Hematopoietic multipotent progenitor cell treated with erythropoietin and hydrocortisone succinate and interleukin-3 and kit ligand, for 6 days (in vitro differentiated cells): ENCODE measurements at places on chromosomes 3 and 15.

GRCh38 chr15:80550219-80550907 is 144.7 kb upstream of the ABHD17C start:
- DNase-seq = peak; percentile 7

DNA sequence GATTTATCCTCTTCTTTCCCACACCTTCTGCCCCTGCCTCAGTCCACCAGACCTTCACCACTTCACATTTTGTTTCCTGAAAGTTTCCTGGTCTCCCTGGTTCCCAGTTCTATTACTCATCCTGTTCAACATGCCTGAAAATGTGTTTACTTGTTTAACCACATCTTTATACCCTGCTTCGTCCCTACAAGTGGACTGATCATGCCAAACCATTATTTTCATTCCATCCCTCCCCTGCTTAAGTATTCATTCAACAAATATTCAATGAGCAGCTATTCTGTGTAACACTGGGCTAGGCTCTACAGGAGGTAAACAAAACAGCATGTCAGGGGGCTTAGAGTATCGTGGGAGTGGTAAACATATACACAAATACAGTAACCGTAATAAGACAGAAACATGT is 5.5 kb downstream of the MYO5A start:
- DNase-seq = no peak

DNA sequence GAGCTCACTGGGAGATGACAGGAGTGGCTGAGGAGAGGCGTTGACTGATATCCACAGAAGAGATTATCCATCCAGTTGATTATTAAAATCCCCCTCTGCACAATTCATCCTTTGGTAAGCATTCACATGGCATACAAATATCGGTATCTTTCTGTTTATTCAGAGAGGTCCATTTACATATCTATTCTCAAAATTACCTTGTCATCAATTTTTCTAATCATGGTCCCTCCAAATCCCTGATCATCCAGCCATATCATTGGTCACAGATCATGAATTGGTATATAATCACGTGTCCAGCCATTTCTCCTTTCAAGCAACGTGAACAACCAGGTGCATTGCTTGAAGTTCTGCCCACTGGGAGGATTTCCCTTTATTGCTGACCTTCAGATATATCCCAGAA is 1321.0 kb downstream of the ROBO2 start:
- DNase-seq = no peak

GRCh38 chr15:69957175-69957574 is 140.5 kb downstream of the TLE3 start:
- DNase-seq = peak; percentile 7

- no peak for DNase-seq
Observed at GRCh38 chr15:88610701-88611231, 10.4 kb upstream of the AEN start.

- no peak for DNase-seq
Observed at GRCh38 chr3:154540950-154541604, 111.1 kb upstream of the GPR149 start.

DNA sequence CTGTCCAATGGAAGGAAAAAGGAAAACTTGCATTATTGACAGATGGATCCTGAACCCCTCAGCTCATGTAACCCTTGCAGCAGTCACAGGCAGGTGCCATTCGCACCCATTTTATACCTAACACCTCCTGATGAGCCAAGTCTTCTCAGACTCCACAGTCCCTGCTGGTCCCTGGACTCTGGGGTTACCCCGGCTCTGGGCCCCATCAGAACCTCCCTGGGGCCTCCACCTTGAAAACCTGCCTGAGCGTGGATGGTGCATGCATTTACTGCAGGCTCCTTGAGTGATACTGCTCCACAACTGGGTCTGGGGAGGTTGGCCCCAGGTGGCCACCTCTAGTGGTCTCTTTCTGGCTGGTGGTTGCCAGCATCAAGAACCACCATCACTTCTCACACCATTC is 15.9 kb upstream of the DOCK3 start:
- no peak for DNase-seq

GRCh38 chr3:150681057-150681456 is 22.7 kb downstream of the ERICH6 start:
- no peak for DNase-seq

DNA sequence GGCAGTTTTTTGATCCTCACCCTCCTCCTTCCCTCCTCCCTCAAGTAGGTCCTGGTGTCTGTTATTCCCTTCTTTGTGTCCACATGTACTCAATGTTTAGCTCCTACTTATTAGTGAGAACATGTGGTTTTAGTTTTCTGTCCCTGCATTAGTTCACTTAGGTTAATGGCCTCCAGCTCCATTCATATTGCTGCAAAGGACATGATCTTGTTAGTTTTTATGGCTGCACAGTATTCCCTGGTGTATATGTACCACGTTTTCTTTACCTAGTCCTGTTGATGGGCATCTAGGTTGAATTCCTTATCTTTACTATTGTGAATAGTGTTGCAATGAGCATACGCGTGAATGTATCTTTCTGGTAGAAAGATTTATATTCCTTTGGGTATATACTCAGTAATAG is 61.7 kb upstream of the FGF7 start:
- DNase-seq = no peak

DNA sequence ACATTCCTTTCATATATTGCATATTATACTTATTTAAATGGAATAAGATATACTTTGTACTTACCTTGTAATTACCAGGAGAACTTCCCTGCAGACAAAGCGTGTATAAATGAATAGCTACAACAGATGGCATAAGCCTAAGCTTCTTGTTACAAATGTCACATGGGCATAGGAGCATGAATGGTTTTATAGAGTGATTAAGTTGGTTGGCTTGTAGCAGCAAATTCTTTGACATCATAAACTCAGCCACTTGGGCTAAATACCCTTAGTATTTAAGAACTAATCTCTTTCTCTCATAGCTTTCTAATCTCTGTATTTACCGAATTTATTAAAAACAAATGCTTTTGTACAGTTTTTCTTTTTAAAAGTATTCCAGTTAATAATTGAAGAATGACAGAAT is at the start of gene UBAP1L:
TSS of gene UBAP1L (minus strand) at position 115 of the 400 bp plus-strand sequence. CDS start 8,985 bp downstream, outside the sequence.
- DNase-seq = no peak

GRCh38 chr15:93298901-93299300 is 209.9 kb upstream of the RGMA start:
- no peak for DNase-seq

GRCh38 chr3:16299746-16300145 is 34.7 kb downstream of the OXNAD1 start:
- no peak for DNase-seq

- DNase-seq = no peak
Observed at GRCh38 chr3:124654470-124654845, 75.8 kb upstream of the UMPS start.

- no peak for DNase-seq
Observed at GRCh38 chr15:30985081-30985531, 6.3 kb downstream of the MTMR10 start.

GRCh38 chr3:100606894-100607512 is 2.4 kb upstream of the ADGRG7 start:
- DNase-seq = peak; percentile 12

GRCh38 chr3:150270883-150271590 is 137.1 kb upstream of the TSC22D2 start:
- no peak for DNase-seq

- no peak for DNase-seq
Observed at GRCh38 chr3:150360966-150361365, 47.1 kb upstream of the TSC22D2 start.

DNA sequence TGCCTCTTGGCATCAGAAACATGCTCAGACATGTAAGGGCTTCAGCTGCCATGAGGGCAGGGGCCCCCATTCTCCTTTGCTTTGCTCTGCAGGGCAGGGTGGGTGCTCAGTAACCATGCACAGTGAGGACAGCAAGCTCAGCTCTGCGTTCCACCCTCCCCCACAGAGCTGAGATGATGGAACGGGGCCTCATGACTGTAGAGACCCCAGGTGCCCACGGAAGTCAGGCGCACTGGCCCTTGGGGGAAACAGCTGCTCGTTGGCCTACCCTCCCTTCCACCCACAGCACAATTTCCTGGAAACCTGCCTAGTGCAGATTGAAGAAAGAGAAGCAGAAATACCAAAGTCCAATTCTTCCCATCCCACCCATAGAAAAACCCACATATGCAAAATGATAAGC is 10.5 kb downstream of the CTXND1 start:
- DNase-seq = no peak

DNA sequence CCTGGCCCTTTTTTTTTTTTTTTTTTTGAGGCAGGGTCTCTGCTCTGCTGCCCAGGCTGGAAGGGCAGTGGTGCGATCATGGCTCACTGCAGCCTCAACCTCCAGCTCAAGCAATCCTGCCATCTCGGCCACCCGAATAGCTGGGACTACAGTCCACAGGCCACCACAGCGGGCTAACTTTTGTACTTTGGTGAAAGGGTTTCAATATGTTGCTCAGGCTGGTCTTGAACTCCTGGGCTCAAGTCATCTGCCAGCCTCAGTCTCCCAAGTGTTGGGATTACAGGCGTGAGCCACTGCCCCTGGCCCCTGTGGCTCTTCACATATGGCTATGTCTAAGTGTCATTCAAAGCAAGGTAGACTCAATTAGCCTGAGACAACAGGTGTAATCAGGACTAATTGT is 8.8 kb upstream of the DPPA2 start:
- no peak for DNase-seq

- peak; percentile 81 for DNase-seq
Observed at GRCh38 chr3:51099794-51100535, 285.1 kb upstream of the MANF start.

DNA sequence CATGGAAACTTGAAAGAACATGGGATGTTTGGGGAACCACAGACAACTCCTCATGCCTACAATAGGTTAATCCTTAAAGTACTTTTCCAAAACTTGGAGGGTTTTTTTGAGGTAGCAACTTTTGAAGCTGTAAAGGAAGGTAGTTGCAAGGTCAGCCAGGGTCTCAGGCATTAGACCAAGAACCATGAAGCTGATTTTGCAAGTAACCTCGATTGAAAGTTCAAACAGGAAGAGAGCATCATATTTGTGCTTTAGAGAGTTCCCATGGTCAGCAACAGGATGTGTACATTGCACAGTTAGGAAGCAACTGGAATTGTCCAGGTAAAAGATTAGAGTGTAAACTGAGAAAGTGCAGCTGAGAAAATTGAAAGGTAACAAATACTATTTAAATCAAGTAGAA is 199.8 kb upstream of the NR2F2 start:
- no peak for DNase-seq

- no peak for DNase-seq
Observed at GRCh38 chr15:77568014-77568972, 64.4 kb downstream of the LINGO1 start.

GRCh38 chr15:34837246-34838016 is 42.1 kb upstream of the ACTC1 start:
- no peak for DNase-seq

GRCh38 chr15:79644091-79644490 is 212.0 kb downstream of the MINAR1 start:
- no peak for DNase-seq

GRCh38 chr3:169813278-169813677 is 574 bp upstream of the LRRC34 start:
- DNase-seq = peak; percentile 19

DNA sequence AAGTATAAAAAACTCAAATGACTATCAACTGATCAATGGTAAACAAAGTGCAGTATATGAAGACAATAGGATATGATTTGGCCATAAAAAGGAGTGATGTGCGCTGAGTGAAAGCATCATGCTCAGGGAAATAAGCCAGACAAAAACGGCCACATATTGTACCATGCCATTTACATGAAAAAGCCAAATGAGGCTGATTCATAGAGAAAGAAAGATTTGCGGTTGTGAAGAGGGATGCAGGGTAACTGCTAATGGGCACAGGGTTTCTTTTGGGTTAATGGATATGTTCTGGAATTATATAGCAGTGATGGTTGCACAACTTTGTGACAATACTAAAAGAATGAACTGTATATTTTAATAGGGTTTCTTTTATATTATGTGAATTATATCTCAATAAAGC is 877.2 kb upstream of the CFAP20DC start:
- DNase-seq = no peak

DNA sequence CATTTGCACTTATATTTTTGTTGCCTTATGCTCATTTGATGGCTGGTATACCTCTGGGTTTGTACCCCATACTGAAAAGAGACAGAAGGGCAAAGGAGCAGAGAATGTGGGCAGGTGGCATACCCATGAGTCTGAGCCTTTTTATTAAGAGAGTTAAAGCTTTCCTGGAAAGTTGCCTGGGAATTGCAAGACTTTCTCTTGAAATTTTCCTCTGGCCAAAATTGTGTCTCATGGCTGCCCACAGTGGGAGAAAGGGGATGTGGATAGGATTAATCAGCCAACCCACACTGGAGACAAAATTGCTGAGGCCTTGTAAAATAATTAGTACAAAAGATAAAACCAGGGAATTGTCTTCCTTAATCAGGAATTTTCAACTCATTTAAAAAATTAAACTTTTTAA is 8.2 kb upstream of the NMD3 start:
- no peak for DNase-seq

- DNase-seq = no peak
Observed at GRCh38 chr15:70248116-70249025, 150.7 kb upstream of the TLE3 start.

GRCh38 chr3:44974416-44974815 is 1.6 kb downstream of the ZDHHC3 start:
- no peak for DNase-seq

DNA sequence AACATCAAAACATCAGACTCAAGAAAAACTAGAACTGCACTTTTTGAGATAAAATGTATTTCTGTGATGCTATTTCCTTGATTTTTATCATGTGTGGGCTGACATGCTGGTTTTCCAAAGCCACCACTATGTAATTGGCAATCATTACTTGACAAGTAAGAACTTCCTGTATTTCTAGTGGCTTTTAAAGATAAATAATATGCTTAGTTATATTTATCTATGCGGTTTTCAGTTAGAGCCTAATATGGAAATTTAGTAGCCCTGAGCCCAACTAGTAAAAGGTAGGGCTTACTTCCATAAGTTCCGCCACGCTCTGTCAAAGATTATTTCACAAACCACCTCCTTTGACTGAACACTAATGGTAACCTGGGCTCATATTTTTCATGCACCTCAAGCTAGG is 91.6 kb downstream of the PPARG start:
- peak; percentile 38 for DNase-seq

DNA sequence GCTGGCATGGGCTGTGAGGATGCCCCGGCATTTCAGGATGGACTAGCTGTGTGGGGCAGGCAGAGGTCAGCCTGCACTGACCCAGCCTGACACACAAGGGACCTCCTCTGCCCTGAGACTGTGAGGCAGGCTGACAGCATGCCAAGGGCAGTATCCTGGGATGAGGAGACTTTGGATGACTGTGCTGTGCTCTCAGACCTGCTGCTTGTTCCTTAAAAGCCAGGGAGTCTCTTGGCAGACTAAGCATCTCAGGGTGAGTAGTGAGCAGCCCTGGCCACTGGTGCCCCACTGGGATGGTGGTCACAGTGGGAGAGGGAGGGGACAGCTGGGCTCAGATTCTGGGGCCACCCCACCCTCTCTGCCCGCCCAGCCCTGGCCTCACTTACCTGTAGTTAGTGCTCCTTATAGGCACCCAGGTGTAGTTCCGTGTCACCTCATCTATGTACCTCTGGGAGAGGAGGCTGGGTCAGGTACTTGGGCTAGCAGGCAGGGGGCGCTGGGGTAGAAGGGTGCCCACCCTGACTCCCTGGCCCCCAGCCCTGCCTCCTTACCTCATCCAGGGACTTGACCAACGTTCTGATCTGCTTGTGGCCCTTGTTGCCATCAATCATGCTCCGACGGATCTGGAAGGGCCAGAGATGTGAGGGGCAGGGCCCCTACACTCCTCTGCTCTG is 16.1 kb upstream of the TMEM115 start:
- no peak for DNase-seq

GRCh38 chr15:73872346-73872745 is 1.0 kb upstream of the TBC1D21 start:
- DNase-seq = no peak
